ENCODE measurements at places on chromosomes 7 and 10.

DNA sequence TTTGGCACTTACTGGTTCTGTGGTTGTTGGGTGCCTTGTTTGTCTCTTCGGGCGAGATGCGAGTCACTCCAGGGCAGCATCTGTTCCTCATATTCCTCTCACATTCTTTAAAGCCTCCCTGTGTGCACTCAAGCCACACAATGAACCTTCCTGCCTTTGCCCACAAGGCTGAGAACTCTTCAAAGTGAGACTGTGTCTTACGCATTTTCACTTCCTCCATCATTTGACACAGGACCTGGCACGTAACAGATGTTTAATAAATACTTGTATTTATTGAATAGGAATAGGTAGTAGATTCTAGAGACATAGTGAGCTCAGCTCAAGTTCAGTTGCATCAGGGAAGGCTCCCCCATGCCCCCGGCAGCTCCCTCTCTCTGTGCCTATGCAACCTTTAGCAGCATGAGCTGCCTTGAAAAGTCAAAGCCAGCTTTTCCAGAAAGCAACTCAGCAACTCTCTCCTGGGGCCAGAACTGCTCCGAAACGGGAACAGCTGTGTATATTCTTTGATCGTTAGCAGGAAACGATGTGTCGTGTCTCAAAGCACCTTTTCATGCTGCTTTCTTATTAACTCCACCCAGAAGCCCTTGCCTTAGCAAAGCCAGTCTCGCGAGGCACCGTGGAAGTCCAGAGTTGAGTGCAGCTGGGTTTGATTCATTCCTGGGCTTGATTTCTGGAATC lies 97.5 kb downstream of the PFKFB3 start:
- no peak for DNase-seq

- DNase-seq: no peak
Measured at GRCh38 chr10:15200626-15201025, 32.1 kb upstream of the NMT2 start.

GRCh38 chr10:64023926-64024470 lies 502.8 kb downstream of the REEP3 start:
- DNase-seq: no peak

DNA sequence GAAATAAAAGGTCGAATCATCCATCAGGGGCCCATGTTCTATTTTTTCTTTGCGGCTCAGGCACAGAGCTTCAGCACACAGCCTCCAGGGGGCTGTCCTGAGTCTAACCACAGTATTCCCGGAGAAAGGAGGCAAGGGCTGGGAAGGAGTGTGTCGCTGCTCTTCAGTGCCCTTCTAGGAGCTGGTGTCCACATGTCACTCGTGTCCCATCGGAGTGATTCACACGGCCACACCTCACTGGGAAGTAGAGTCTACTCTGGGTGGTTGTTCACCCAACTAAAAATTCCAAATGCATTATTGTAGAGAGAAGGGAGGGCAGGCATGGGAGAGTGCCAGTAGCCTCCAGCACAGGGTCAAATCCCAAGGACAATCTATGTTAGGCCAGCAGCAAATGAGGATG lies 114.8 kb upstream of the LANCL2 start:
- DNase-seq: peak; percentile 78

DNA sequence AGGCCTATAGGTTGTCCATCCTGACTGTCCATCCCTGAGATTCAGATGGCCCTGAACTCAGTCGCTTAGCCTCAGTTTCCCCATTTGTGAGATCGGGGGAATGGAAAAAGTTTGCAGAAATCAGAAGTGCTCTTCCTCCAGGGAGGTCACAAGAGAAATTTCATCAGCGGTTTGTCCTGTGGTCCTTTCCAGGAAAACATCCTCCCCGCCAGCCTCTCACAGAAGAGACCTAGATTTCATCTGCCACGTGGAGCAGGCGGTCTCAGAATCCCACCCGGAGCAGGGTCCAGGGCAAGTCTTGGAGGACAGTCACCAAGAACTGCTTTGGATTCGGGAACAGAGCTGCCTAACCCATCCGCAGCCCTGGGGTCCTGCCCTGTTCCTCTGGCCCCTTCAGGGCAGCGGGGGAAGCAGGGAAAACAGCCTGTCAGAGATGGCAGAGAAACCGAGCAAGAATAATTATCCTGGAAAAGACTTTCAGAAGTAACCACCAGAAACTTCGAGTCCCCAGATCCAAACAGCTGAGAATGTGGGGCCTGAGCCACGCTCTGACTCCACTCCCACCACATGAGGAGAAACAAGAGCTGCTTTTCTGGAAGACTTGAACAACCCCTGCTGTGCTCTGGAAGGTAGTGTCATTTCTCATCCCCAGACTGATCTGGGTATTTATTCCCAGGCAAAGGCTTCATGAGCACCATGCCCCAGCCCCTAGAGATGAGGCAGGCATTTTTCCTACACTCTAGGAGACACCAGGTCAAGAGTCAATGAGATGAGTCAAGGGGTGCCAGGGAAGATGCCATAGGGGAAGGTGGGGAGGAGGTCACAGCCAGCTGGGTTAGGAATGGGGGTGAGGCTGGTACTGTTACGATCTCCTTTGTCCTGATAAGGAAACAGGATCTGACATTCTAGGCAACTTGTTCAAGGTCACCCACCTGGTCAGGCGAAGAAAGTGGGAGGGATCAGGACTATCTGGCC lies 1.1 kb upstream of the TNS3 start:
- DNase-seq: no peak

- no peak for DNase-seq
Measured at GRCh38 chr10:89037096-89037495, 46.5 kb downstream of the FAS start.

GRCh38 chr10:62738916-62739315 lies 65.6 kb upstream of the ADO start:
- DNase-seq: no peak

GRCh38 chr10:127997271-127997670 lies 90.4 kb downstream of the PTPRE start:
- no peak for DNase-seq

GRCh38 chr7:97671571-97671970 lies 60.3 kb upstream of the TAC1 start:
- DNase-seq: no peak

DNA sequence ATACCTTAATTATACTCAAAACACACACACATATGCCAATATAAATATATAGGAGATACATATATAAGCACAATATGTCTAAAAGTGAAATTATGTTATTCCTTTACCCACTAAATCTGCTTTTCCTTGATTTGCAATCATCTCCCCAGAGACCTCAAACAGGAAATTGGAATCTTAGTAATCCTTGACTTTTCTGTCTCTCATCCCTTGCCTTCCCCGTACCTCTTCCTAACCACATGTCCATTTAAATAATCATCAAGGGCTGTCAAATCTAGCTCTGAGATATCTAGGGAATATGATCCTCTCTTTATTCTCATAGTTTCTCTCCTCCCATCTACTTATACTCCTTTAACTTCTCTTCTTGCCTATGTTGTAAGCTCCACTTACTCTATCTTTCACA lies 336.6 kb downstream of the HGF start:
- DNase-seq: no peak

- no peak for DNase-seq
Measured at GRCh38 chr7:29825775-29826529, 19.6 kb downstream of the WIPF3 start.

DNA sequence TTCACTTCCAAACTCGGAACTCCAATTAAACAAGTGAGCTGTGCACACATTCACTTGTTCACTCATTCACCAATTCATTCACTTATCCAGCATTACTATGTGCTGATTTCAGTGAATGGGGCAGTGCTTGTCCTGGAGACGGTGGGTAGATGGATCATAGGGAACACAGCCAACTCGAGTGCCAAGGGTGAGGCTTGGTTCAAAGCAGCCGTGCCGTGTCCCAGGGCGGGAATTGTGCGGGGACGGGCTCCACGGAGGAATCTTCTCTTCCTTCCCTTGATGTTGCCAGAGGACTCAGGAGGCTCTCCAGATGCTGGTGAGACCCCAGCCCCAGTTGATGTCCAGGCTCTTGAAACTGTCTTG lies 2.9 kb downstream of the SH2D4B start:
- DNase-seq: no peak

- peak; percentile 34 for DNase-seq
Measured at GRCh38 chr10:18409599-18410397, 241.6 kb downstream of the NSUN6 start.

DNA sequence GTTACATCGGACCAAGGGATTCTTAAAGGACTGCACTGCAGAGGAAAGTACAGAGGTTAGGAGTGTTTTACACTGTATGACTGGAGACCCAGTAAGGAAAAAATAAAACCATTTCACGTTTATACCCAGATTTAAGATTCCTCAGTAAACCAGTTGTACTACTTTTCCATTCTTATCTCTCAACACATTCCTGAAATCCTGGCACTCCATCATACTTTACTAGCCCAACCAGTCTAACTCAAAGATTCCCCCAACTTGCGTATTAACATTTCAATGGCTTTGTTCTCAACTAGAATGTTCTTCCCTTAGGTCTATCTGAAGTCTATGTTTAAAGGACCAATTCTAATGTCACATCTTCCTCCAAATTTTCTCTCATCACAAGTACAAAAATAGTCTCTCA lies 8.0 kb downstream of the CCDC186 start:
- DNase-seq: no peak

GRCh38 chr10:1724921-1725488 lies 12.3 kb downstream of the ADARB2 start:
- no peak for DNase-seq

- no peak for DNase-seq
Measured at GRCh38 chr10:127081851-127082345, 114.5 kb downstream of the INSYN2A start.

DNA sequence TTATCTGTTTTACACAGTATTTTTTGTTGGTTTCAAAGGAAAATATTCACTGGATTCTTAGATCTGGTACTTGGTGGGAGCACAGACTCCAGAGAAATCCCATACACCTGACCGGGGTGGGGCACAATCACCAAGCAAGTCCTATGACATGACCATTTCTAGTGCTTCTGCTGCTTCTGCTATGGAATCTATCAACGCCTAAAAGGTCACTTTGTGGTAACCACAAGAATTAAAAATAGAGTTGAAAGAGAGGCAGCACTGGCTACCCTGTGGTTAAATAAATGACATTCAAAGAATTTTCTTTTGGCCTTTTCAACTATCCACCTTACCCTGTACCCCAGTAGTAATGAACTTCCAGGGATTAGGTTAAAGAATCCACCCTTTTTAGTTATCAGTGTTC lies 329.9 kb upstream of the VWC2 start:
- no peak for DNase-seq

DNA sequence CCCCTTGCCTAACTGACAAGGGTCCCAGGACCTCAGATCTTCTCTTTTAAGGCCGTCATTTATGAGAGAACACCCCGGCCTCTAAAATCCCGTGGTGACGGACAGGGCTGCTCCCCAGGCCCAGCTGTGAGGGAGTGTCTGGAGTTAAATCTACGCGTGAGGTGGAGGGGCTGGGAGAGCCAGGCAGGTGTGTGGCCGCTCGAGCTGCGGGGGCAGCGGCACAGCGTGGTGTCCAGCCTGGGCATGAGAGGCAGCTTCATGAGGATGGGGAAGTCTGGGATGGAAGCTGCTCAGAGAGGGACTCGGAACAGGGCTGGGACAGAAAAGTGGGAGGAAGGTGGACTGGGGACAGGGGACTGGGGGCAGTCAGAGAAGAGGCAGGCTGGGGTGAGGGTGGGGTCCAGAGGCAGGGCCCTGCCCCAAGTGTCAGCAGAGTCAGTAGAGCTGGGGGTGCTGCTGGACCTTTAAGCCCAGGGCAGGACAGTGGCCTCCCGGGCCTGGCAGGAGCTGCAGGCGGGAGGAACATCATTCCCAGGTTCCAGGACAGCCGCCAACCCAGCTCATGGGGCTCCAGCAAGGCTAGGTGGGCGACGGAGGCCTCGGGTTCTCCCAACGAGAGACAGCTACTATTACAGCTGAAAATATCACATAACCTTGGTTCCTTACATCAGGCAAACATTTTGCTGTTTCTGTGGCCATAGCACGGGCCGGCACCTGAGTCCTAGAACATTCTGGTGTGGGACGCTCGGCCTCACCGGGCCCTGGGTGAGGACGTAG lies 55.2 kb downstream of the JAKMIP3 start:
- DNase-seq: no peak

- peak; percentile 87 for DNase-seq
Measured at GRCh38 chr10:118241229-118242137, 100.6 kb downstream of the FAM204A start.

DNA sequence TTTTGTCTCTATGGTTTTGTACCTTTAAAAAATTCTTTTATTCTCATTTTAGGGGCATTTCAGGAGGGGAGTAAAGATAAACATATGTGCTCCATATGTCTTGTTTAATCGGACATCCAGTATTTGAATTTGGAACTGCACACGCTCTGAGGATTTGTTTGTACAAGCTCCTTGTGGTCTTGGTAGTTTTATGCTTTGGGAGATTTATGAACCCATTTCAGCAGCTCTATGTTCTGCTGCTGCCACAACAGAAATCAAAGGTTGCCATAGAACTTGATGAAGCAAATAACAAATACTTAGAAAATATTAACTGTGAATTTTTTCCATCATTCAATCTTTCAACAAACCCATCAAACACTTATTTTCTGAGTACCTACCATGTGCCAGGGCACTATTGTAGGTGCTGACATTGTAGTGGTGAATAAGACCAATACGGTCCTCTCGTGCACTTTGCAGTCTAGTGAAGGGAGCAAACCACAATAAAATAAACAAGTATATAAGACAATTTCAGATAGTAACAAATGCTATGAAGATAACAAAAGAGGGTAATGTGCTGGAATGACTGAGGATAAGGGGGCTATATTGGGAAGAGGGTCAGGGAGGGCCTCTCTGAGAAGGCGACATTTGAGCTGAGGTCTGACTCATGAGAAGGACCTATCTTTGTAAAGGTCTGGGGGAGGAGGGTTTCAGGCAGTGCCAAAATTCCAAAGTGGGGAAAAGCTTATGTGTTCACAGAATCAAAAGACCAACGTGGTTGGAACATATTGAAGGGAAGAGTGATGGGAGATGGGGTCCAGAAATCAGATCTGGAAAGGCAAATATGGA lies 30.4 kb downstream of the MYPN start:
- DNase-seq: no peak

- no peak for DNase-seq
Measured at GRCh38 chr10:53700278-53700677, 927.7 kb upstream of the MBL2 start.

- DNase-seq: no peak
Measured at GRCh38 chr7:121608785-121609184, 212.7 kb upstream of the FAM3C start.

DNA sequence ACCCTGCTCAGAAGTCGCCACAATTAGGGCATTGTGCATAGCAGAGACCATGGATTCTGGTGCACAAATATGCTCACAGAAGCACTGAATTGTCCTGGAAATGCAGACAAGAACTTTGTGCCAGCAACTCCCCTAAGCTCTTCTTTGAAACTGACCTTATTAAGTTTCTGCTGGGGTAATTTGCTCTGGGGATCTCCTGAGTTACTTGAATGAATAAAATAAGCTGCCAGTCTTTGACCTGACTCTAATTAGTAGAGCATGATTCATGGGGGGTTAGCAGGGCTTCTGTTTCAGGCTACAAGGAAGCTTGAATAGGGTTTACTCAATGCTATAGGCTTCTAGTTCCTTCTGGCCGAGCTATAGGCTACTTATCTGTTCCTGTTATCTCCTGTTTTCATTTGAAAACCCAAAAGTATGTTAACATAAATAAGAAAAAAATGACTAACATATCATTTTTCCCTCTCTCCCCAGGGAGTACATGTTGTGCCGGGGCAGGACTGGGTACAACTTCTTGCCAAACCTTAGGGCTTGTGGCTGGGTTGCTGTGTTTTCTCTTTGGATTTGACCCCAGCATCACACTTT lies 169.0 kb upstream of the TMEM229A start:
- DNase-seq: no peak
